NCI-H1092 (cell line): ENCODE measurements at places on chromosomes 2 and 18.

DNA sequence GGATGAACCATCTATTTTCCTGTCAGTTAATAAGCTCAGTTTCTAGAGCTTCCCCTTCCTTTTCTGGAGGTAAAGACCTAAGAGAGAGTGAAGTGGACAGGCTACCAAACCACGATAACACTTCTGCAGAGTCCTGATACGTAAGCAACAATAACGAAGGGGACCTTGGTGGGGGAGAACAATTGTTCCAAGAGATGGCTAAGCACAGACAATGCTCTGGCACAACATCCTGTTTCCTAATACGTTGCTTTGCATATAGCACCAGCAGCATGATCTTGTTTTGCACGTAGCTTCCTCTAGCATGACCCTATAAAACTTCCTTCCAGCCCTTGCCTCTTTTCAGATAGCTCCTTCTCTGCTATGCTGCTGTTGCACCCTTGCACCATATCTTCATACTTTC lies 247.3 kb downstream of the RAD51AP2 start:
- DNase-seq, result no peak

DNA sequence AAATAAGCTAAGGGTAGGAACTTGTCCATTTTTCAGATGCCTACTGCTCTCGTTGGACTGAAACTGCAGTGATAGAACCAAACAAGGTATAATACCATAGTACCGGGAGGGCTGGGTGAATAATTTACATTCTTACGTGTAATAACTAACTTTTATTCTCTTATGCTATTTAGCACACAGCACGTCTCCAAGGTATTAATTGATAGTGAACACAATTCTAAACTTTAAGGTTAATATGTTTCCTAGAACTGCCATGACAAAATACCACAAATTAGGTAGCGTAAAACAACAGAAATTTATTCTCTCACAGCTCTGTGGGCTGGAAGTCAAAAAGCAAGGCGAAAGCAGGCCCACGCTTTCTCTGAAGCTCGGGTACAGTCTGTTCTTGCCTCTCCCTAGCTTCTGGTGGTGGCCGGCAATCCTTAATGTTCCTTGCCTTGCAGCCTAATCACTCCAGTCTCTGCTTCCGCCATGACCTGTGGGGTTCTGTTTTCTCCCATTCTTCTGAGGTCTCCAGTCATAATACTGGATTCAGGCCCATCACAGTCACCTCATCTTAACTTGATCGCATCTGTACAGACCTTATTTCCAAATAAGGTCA lies 5.6 kb upstream of the BCL2 start:
- DNase-seq, result no peak

DNA sequence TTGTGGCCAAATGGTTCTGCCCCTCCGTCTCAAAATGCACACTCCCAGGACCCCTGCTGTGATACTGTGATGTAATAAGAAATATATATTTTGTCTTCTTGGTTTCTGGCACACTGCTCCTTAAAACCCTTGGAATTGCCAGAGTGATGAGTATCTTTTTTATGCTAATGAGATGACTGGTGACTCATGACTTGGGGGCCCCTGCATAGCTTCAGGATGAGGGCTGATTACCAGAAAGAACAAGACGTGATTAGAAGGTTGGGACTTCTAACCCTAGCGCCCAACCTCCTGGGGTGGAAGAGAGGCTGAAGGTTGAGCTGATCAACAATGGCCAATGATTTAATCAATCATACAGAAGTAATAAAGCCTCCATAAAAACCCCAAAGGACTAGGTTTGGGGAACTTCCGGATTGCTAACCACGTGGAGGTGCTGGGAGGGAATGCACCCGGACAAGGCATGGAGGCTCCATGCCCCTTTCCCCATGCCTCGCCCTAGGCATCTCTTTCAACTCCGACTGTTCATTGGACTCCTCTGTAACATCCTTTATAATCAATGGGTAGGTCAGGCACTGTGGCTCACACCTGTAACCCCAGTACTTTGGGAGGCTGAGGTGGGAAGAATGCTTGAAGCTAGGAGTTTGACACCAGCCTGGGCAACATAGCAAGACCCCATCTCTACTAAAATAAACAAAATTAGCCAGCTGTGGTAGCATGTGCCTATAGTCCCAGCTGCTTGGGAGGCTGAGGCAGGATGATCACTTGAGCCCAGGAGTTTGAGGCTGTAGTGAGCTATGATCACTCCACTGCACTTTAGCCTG lies 89.1 kb downstream of the HS1BP3 start:
- DNase-seq, result no peak

GRCh38 chr18:11570769-11571412 lies 38.5 kb upstream of the SLC35G4 start:
- no peak for DNase-seq

DNA sequence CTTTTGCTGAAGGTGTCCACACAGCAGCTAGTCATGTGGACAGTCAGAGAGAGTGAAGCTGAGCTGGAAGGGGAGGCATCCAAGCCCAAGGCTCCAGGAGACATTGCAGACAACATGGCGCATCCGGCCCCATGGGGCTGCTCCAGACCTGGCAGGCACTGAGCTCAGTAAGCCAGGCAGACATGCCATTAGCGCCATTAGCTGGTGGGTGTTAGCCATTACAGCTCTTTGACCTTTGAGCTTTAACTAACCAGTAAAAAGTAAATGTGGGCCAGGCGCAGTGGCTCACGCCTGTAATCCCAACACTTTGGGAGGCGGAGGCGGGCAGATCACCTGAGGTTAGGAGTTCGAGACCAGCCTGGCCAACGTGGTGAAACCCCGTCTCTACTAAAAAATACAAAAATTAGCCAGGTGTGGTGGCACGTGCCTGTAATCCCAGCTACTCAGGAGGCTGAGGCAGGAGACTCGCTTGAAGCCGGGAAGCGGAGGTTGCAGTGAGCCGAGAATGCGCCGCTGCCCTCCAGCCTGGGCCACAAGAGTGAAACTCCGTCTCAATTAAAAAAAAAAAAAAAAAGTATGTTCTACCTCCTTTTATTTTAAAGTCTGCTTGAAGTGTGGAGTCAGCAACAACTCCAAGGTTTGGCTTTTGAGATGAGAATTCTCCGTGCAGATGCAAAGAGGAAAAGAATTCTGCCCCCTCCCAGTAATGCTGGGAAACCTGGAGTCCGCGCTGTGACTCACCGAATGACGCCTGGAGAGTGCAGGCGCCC lies 69.4 kb downstream of the TWSG1 start:
- no peak for DNase-seq

DNA sequence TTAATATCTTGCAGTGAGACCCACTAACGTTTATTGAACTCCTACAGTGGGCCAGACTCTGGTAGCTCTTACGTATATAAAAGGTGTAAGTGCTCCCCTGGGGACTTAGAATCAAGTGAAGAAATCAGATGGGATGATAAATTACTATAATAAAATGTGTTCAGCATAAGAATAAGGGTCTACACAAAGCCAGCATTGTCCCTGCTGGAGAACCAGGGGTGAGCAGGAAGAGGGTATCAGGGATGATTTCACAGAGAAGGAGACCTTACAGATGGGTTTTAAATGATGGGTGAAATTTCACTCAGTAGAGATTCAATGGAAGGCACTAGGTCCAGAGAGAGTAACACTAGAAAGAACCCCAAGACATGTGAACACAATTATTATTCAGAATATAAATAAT lies 20.7 kb downstream of the NRXN1 start:
- DNase-seq, result no peak

GRCh38 chr2:99468155-99468554 lies 21.7 kb downstream of the REV1 start:
- no peak for DNase-seq

- no peak for DNase-seq
Observed at GRCh38 chr2:27209621-27210401, 2.0 kb upstream of the ATRAID start.

DNA sequence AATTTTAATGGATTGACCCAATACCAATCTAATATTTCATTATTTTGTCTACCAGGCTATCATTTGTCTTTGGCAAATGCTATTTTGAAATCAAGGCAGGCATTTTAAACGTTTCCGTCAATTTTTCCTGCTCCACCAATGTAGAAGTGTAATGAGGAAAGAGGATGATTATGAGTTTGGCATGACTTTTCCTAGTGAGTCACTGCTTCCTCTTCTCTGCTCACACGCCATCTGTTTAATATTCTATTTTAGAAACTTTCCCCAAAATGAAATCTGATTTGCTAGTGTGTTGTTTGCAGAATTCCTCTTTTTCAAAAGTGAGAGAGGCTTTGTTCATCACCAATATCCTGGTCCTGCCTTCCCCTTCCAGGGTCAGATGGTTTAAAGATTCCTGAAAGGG lies 42.5 kb upstream of the PID1 start:
- no peak for DNase-seq

DNA sequence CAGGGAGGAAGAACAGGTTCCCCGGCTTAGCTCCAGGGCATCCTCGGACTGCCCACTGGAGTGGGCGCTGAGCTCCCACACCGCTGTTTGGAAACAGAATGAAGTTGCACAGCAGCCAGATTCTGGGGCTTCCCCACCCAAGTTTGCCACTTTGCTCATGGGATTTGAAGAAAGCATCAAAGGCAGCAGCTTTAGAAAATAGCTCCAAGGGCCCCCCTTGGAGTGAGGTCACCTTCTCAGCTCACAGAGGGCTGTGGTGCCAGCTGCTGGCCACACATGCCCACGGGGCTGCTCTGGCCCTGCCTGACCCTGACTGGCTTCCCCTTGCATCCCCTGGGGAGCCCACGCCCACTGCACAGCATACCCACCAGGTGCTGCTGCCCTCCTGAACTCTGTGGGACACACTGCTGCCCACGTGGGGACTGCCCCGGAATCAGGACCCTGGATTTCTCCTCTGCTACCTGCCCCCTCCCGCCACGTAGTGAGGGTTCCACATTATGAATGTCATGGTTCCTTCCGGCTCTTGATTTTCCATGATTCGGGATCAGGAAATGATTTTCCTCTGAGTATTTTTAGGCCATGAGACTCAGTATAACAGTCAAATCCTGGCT lies 70.3 kb downstream of the TGOLN2 start:
- DNase-seq, result no peak

DNA sequence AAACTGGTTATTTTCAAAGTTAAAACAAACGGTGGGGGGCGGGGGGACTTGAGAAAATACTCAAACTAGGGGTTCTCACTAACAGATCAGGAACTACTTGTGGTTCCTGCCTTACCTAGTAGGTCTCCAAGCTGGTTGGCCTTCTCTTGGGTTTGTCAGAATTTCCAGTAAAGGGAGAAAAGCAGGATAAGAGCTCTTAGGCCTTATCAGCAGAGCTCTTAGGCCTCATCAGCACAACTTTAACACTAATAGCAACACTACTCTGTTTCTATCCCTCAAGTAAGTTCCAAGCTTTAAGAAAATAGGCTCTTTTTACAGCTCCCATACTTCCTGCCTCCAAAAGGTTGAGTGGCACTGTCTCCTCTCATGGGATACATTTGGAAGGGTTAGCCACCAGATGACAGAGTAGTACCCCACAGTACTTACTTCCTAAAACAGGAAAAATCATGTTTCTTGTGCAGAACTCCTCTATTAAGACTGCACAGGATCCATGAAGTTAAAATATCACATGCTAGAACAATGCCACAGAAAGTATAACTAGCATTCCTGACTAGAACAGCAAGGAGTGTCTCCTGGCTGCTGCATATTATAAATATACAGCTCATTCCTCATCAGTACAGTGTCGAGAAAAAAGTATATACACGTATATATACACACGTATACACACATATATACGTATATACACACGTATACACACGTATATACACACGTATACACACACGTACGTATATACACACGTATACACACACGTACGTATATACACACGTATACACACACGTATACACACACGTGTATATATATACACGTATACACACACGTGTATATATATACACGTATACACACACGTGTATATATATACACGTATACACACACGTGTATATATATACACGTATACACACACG lies 6.1 kb downstream of the FBXO11 start:
- DNase-seq, result no peak

GRCh38 chr2:145652571-145653545 lies 1132.9 kb upstream of the ZEB2 start:
- DNase-seq, result no peak

DNA sequence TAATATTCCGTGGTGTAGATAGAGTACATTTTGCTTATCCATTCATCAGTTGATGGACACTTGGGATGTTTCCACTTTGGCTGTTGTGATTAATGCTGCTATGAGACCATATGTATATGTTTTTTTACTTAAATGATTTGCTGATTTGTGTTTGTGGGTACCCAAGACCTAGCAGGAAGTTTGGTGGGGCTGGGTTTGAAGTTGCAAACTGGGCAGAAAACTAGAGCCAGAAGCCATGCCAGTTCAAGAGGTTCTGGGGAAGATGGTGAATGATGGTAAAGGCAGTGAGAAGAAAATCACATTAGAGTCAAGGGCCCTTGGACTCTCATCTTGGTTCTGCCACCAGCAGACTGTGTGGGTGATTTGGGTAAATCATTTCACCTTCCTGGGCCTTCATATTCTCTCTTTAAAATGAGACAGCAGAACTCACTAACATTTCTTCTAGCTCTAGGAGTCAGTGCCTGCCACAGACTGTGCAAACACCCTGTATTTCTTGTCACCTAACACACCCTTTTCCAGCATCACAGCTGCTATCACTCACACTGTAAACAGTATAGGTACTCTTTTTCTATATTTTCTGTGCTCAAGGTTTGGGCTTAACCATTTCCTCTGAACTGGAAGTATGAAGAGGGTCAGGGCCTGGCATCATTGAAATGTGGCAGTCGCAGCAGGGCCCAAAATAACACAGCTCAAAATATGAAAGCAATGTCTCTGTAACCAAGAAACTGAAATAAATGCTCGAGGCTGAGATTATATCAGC lies 8.4 kb upstream of the CTLA4 start:
- no peak for DNase-seq

GRCh38 chr2:113776949-113777348 lies 20.5 kb upstream of the SLC35F5 start:
- no peak for DNase-seq
